ENCODE measurements at places on chromosomes 2 and 18.

- no peak for DNase-seq
Observed at GRCh38 chr2:69100220-69100723, 87.3 kb downstream of the ANTXR1 start.

DNA sequence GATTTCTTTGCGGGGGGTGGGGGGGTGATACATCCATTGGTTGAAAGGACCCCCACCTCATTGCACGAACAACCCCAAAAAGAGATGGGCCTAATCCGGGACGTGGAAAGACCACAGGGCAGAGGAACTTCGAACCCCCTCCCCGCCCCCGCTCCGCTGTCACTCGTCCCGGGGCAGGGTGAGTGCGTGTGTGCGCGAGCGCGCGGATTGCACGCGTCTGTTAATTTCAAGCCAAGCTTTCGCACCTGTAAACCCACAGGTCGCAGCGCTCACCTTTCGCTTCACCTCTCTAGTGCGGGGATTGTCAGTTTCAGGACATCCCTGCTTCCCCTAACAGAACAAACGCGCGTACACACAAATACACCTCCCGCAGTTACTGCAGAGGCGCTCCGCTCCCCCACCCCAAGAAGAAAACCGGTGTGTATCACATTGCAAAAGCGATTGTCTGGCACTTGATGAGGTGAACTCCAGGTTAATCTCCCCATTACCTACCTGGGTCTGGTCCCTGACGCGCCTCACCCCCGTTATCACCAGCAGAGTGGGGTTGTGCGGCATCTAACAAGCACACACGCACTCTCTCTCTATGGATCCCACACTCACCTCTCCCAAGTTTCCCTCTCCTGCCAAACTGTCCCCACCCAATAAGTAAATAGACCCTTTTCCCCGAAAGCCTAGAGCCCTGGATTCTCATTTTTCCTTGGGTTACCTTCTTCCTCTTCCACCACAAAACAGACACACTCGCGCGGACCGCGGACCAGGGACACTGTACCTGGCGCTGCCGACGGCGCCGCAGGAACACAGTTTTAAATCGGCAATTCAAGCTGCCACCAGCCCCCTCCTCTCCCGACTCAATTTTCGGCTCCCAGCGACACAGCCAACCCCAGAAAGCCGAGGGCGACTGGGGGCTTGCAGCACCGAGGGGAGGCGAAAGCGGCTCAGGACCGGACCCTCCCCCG, 1.0 kb downstream of the CYP26B1 start:
- peak; percentile 13 for DNase-seq

DNA sequence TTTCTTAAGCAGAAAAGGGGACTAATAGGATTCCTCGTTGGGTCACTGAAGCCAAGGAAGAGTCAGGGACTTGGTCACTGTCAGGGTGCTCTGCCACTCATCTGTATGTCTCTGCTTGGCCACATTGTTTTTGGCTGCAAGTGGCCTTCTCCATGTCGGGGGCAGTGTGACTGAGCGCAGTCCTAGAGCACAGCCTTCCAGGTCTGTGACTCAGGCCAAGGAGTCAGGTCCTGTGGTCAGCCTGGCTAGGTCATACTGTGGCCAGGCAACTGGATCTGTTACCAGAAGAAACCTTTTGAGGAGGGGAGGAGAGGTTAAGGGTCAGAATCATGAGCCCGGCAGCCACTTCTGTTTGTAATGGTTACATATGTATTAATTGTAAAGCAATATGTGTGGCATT, 61.3 kb downstream of the GALNT1 start:
- DNase-seq = no peak

DNA sequence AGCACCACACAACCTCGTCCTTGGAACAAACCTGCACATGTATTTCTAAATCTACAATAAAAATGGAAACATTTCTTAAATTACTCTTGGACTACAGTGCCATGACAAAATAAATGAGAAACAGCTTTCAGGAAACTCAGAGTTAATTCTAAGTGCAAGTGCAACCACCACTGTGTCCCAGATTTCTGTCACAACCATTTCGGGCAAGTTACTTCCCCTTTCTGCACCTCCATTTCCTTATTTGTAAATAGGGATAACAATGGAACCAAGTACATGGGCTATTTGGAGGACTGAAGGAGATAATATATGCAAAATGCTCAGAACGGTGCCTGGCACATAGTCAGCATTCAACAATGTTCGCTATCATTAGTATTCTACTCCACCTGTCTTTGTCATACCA, 93.2 kb downstream of the CACNB4 start:
- no peak for DNase-seq

DNA sequence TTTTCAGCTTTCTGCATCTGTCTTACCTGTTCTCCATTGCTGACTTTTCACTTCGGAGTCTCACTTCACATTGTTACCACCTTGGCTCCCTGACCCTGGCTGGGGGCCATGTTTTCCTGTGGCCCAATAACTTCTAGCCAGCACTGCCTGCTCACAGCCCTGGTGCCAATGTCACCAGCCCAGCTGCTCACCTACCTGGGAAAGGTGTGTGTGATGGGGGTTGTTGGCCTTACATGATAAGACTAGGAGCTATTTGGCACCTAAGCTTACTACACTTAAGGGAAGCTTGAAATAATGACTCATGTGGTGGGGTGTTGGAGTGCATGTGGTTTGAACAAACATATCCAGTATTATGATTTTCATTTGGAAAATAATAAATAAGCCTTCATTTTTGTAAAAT, 37.5 kb upstream of the PGAP1 start:
- DNase-seq = no peak

DNA sequence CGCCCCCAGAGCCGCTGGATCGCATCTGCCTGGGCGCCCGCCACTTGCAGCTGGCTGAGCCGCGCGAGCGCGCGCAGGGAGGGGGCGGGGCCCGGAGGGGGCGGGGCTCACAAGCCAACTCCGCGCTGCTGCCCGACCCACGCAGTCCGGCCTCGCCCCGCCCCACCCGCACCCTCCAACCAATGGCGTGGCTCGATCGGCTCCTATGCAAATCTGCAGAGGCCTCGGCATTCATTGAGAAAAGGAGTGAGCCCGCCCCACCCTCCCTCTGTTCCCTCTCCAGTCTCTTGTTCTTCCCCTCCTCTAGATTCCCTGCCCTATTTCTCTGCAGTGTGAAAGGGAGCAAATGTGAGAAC, at the start of gene ALK:
ALK (minus strand) TSS at position 27 of the 356 bp plus-strand sequence. CDS start 927 bp downstream, outside the sequence.
- peak; percentile 58 for DNase-seq

DNA sequence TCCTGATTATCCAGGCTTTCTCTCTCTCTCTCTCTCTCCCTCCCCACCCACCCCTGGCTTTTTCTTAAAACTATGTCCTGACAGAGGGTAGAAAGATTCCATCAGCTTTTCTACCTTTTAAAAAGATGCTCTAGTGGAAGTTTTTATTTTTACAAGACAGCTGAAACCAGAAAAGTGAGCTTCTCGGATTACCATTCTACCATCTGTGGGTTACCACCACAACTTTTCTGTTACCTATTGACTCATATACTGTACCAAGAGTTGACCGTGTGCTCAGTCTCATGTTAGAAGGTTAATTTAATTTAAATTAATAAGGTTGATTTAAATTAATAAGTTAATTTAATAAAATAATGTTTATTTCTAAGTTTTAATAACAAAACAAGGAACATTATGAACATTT, 137.6 kb downstream of the UPP2 start:
- no peak for DNase-seq

DNA sequence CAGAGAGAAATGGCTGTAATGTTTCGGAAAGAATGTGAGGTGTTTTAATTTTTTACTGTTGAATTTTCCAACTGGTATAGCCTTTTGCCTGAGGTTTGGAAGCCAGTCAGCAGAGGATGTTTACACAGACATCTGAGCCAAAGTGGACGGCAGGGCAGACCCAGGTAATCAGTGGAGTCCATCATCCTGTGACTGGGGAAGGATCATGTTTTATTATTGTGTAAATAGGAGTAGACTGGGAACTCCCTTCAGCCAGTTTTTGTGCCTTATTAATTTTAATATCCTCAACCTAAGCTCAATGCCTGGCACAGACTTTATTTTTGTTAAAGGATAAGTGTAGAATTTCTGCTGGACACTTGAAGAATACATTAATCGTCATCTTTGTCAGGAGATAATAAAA, 142.0 kb upstream of the GAREM1 start:
- no peak for DNase-seq

DNA sequence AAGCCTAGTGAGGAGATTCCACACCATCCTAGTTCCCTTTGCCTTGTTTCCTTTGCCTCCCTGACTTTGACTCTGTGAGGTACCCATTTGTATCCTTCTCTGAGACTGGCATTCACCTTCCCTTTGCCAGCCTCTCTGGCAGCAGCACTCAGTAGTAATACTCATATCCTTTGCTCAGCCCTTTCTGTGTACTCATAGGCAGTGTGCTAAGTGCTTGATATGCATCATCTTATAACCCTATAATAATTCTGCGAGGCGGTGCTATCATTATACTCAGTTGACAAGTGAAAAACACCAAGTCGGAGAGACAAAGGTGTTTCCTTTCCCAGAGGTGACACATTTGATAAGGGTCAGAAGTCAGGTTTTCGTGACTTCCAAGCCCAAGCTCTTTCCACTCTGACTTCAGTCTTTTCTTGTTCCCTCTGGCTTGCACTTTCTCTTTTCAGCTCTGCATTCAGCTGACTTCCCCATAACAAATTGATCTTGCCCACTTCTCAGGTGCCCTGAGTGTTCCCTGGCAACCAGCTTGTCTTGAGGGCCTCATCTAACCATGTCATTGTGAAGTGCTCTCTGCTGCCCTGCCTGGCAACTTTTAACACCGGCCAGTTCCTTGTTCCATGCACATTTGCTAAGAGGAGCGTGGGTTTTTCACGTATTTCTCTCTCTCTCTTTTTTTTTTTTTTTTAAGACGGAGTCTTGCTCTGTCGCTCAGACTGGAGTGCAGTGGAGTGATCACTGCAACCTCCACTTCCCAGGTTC, 94.5 kb upstream of the UPP2 start:
- DNase-seq = no peak

DNA sequence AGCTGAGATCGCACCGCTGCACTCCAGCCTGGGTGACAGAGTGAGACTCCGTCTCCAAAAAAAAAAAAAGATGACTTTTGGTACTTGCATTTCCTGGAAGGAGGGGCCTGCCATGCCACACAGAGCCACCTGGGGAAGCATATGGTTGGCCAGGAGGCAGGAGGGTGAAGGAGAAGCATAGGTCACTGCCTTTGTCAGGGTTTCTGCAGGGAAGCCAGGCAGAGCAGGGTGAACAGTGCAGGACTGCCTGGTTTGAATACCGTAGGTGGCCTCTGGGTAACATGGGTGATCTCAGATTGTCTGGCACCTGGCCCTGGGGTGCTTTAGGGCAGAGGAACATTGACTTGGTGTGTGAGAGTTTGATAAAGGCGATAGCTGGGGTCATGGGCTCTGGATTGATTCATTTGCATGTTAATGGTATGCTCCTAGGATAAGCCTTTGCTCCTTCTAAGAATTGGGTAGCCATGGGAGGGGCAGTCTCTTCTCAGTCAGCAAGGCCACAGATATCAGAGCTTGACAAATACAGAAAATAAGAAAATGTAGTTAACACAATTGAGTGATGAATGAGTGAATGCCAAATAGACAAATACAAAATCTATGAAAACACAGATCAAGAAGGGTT, 124.0 kb upstream of the SEC11C start:
- DNase-seq = no peak

- no peak for DNase-seq
Observed at GRCh38 chr2:42978175-42978886, 185.9 kb upstream of the HAAO start.

- no peak for DNase-seq
Observed at GRCh38 chr2:118577202-118577601, 270.2 kb downstream of the EN1 start.

DNA sequence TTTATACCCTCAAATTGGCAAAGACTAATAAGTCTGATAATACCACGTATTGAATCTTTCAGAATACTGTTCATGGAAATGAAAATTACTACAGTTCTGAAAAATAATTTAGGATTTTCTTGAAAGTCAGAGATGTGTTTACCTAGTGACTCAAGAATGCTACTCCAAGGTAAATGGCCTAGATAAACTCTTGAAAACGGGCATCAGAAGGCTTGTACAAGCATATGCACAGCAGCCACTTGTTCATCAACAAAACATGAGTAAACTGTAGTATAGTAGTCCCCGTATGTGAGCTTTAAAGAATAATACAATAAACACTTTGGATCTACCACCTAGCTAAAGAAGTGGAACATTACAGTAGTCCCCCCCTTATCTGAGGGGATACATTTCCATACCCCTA, 157.5 kb downstream of the THADA start:
- DNase-seq = no peak

DNA sequence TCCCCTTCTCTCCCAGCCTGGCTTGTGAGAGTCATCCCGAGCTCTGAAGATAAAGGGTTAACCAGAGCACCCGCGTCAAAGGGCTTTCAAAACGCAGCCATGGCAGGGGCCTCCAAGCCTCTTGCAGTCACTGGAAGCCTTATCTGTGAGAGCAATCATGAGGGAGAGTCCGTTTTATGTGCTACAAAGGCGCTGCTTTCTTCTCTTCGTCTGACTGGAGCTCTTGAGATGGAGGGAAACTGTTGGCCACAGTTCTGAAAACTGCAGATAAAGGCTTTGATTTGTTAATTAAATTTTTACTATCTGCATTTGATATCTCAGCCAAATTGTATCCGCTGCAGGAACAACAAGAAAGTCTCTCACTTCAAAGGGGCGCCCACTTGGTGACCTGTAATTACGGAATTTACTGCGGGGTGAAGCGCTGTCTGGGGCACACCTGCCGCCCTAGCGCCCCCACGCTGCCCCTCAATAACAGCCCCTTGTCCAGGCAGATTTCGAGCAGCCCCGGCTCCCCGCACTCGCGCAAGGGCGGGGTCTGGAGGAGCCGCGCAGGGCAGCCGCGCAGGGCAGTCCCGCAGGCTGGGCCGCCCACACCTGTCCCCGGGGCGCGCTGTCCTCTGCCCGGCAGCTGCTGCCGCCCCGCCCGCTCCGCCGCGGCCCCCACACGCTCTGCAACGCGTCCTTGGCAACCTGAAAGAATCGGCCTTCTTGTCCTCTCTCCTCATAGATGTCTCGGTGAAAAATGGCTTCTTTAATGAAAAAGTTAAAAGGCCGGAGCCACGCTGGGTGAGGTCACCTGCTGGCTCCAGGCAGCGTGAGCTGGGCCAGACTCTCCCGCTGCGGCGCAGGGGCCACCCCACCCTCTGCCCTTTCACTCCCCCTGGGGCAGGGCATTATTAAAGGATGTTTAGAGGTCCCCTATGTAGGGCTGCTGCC, 217.9 kb downstream of the VAPA start:
- no peak for DNase-seq

DNA sequence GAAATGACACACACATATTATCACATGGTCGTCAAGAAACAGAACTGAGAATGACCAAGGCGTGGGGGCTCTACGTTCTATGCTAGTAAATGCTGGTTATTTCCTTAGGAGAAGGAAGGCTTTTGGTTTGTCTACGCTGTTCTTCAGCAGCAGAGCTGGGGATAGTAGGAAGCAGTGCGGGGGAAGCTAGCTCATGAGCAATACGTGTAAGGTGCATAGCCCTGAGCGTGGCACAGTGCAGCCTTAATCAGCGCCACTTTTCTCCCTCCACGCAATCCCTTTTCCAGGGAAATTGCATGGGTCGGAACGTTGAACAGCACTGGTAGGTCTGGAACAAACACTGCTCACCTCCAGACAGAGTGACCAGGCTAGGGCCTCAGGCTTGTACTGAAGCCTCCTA, 199.6 kb upstream of the FBXO11 start:
- no peak for DNase-seq

Measured in endothelial cell of umbilical vein (primary cell).